ENCODE measurements at places on chromosomes 7 and 10.

DNA sequence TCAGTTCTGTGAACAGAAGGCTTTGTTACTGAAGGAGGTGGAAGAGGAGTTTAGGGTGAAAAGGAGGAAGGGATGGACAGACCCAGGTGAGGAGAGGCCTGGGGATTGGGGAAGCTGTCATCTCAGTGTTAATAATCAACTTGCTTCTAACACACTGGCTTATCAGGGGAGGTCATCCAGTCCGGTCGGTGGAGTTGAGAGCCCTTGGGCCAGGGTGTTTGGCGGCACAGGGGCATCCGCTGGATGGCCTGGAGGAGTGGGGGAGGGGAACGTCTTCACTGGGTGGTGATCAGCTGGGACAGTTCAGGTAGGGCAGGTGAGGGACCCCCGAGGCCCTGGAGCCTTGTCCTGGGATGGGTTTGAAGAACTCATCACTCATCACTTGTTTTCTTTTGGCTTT lies 33.9 kb downstream of the SHH start:
- no peak for DNase-seq

DNA sequence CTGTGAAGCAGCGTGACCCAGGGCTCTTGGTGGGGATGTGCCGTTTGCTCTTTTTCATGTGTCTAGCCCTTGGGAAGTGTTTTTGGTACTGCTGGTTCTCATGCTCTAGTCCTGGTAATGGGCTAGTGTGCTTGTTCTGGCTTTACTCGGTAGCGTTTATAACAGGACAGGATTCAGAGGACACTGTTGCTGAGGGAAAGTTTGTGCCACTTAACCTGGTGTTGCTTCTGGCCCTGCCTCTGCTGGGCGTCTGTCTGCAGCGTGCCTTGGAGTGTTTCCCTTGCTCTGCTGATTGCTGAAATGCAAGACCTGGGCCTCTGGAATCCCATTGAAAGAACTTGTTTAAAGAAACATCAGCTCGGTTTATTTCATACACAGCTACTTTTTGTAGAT lies 35.0 kb downstream of the INPP5A start:
- no peak for DNase-seq

GRCh38 chr7:47371733-47372368 lies 210.1 kb downstream of the TNS3 start:
- no peak for DNase-seq

GRCh38 chr7:71329030-71329660 lies 197.2 kb downstream of the GALNT17 start:
- DNase-seq = no peak

- DNase-seq = no peak
Observed at GRCh38 chr10:96890580-96890979, 58.5 kb downstream of the LCOR start.

- no peak for DNase-seq
Observed at GRCh38 chr7:68840991-68841390, 757.3 kb upstream of the AUTS2 start.

DNA sequence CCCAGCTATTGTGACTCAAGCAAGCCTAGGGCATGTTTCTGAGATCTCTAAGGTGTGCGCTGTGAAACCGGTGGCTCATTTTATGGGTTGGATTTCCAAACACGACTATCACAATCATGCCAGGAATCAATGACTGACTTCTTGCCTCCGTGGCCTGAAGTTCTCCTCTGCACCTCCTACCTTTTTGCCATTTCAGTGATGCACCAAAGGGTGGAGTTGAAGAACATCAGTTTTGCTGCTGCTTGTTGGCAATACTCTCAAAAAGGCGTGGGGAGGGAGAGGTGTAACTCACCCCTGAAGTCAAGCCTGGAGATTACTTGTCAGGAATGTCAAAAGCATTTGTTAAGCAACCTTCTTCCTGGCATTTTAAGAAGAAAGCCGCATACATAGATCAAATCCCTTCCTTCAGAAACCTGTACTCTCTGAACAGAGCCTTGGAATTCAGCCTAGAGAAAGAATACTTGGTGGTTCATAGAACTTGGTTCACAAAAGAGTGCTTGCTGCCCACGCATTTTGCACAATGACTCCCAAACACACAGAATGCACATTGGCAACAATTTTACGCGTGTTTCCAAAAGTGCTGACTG lies 41.0 kb downstream of the KIAA1217 start:
- no peak for DNase-seq
